ENCODE measurements at places on chromosomes 1 and 21.

- DNase-seq, result peak; percentile 79
These were observed at the start of gene VWA1 for GRCh38 chr1:1435106-1435903. Gene VWA1 (plus strand): TSS chr1:1435690. CDS start chr1:1435749, 59 bp downstream.

DNA sequence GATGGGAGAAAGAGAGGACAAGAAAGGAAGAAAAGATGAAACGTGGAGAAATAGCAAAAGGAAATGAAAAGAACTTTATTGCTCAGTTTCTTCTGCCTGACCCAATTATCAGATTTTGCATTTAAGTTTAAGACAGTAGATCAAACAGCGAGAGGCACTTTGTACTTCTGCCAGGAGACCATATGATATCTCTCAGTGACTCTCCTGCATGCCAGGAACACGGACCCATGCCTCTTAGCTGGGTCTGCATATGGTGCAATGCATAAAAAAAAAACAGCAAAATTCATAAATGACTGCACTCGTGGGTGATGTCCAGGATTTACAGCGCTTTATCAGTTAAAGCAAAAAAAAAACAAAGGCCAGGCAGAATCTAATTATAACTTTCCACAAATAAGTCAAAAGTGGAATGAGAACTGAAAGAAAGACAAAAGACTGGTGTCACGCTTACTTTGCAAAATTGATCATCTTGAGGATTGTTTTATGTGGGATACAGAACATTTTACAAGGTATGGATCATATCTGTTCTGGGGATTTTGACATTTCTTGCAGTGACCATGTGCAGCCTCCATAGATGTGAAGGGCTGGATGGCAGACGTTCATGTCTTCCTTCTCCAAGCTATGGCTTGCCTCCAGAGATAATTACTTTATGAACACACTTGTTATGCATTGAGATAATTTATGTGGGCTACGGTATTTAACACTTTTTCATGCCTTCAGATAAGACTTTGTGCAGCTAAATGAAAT lies 79.5 kb downstream of the RUNX1 start:
- DNase-seq, result no peak

GRCh38 chr21:18369115-18369514 lies 34.5 kb downstream of the TMPRSS15 start:
- DNase-seq, result peak; percentile 54

DNA sequence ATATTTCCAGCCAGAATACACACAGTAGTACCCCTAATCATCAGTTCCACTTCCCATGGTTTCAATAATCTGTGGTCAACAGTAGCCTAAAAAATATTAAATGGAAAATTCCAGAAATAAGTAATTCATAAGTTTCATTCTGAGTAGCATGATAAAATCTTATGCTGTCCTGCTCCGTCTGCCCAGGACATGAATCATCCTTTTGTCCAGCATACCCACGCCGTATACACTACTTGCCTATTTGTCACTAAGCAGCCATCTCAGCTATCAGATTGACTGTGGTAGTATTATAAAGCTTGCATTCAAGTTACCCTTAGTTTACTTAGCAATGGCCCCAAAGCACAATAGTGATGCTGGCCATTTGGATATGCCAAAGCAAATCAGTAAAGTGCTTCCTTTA lies 118.7 kb downstream of the SLC5A9 start:
- DNase-seq, result no peak

DNA sequence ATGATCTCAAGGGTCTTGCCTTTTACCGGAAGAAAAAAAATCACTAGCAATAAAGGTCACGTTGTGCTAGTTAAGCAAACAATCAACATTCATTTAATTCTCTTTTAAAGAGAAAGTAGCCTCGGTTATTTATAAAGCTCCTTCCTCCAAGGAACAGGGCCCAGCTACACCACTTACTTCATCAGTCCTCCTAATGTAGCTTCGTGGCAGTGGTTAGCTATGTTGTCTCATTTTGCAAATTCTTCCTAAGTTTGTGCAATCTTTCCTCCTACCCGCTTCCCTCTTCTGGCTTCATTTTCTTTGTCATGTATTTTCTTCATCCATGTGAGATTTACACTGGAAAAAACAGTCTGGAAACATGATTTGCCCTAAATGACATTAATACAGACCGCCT lies 554.2 kb downstream of the NUF2 start:
- no peak for DNase-seq

- DNase-seq, result no peak
These were observed 91.1 kb downstream of the KIAA0319L start for GRCh38 chr1:35466120-35466519.

DNA sequence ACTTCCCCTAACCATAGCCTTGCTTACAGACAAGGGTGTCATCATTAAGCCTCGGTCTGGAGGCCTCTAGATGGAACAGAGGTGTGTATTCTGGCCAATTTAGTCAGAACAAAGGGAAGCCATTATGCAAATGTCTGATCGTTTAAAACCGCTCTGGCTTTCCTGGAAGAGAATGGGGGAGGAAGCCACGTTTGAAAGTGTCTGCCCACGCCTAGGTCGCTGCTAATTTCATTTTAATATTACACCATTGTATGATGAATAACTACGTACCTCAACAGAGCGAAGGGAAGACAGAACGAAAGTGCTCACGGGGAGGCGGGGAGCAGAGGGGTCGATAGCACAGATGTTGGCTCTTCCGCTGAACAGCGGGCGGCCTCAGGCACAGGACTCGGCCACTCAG lies 41.1 kb upstream of the CSF3R start:
- peak; percentile 51 for DNase-seq

DNA sequence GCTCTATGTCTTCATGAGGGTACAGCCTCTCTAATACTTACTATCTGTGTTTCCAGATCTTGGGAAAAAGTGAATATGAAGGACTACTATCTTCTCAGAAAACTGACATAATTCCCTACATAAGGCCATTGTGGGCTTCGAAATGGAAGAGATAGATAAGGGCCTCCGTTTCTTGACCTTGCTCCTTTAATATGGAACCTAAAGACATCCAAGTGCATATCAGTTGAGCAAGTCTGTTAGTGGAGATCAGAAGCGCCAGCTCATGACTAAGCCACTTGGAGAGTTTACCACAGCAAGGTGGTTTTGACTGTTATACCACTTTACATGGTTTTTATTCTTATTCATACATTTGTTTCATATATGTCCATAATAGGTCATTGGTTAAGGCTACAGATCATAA lies 35.3 kb upstream of the FCER1A start:
- DNase-seq, result no peak

DNA sequence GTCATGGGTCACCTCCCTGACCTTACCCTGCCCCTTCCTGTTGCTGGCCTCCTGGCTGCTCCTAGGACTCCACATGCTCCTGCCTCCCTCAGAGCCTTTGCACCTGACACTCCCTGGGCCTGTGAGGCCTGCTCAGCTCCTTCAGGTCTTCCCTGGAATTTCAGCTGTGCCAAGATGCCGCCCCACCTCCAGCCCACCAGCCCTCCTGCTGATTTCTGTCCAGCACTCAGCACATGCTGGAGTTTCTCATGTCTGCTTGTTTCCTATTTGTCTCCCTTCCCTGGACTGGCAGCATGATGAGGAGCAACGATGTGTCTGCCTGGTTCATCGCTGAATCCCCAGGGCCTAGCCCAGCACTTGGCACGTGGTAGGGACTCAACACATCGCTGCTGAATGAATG lies 3.0 kb downstream of the MFAP2 start:
- no peak for DNase-seq

DNA sequence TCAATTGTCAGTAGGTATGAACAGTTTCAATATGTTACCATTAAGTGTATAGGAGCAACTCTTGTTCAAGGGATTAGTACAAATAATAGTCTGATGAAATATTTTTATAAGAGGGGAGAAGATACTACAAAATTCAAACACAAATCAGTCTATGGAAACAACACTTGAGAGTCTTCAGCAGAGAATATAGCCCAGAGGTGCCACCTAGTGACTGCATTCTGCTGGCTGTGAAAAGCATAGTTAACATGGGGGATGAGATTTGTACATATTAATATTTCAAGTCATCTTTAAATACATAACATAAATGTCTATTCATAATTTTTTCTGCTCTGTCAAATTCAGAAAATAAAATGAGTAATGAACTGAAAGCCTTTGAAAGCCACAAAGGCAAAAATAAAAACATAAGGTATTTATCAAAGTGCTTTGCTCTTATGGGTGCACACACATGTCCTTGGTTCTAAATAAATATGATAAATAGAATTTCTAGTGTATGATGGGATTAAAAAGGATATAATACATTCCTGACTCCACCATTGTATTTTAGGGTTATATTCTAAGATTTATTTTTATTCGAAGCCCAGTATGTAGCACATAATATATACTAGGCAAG lies 440.9 kb upstream of the ZRANB2 start:
- peak; percentile 54 for DNase-seq

GRCh38 chr1:228455715-228456114 lies 31.5 kb upstream of the RNF187 start:
- no peak for DNase-seq

GRCh38 chr1:31697369-31697984 lies 6.3 kb downstream of the COL16A1 start:
- DNase-seq, result no peak

DNA sequence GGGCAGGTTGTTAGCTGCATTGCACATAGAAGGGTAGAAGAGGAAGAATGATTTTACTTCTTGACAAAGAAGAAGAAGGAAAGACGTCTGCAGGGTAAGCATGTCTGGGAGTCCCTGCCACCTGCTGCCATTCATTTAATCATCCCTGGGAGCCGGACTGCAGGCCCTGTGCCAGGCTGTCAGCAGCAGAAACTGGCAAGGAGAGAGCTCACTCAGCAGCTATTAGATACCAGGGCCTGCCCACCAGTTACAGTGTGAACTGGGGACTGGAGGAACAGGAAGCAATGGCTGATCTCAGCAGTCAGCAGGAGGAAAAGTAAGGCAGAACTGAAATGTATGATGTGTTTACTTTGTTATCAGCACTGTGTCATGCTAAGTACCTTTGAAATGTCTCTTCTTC lies 75.7 kb upstream of the C1orf87 start:
- no peak for DNase-seq

- DNase-seq, result no peak
These were observed 350.3 kb upstream of the LYPLAL1 start for GRCh38 chr1:218823291-218823900.

Measured in GM23338 (cell line).